ENCODE measurements at places on chromosomes 5 and 9. TPM values are rescaled to one million over a fixed set of nuclear protein-coding genes. Genes with fewer than 3 reads are reported as not detected.

CARTPT gene
- not detected for total RNA-seq

LRRC70 gene
- 0.63 TPM for total RNA-seq

ANGPTL2 gene
- 0.07 TPM for total RNA-seq

ACTBL2 gene
- total RNA-seq: not detected

CEMIP2 gene
- 64.7 TPM for total RNA-seq

CCL27 gene
- not detected for total RNA-seq

GRM6 gene
- not detected for total RNA-seq

HMMR gene
- total RNA-seq: 30.7 TPM

MARCHF3 gene
- total RNA-seq: 6.5 TPM

BSPRY gene
- total RNA-seq: 11.4 TPM

FBP1 gene
- not detected for total RNA-seq

TSLP gene
- total RNA-seq: 0.15 TPM

CTXN3 gene
- not detected for total RNA-seq

GBGT1 gene
- 14.3 TPM for total RNA-seq

VAV2 gene
- total RNA-seq: 3.1 TPM

TRAF1 gene
- 97.1 TPM for total RNA-seq

FTMT gene
- not detected for total RNA-seq

CYLC2 gene
- not detected for total RNA-seq

GLRA1 gene
- not detected for total RNA-seq

SLC6A19 gene
- not detected for total RNA-seq

FAM120A gene
- total RNA-seq: 143 TPM

TMCO6 gene
- 28.6 TPM for total RNA-seq

C9orf50 gene
- not detected for total RNA-seq

PCDHGA7 gene
- total RNA-seq: 0.24 TPM

SVEP1 gene
- total RNA-seq: not detected

PCDHA1 gene
- not detected for total RNA-seq

LCN1 gene
- not detected for total RNA-seq

TEX48 gene
- total RNA-seq: 1.1 TPM

TJP2 gene
- 25.9 TPM for total RNA-seq

ORM1 gene
- total RNA-seq: not detected

CERT1 gene
- total RNA-seq: 36.4 TPM

NRG2 gene
- 0.27 TPM for total RNA-seq

FGD3 gene
- 133 TPM for total RNA-seq

THBS4 gene
- total RNA-seq: 0.73 TPM

CHSY3 gene
- total RNA-seq: not detected

SMIM33 gene
- total RNA-seq: 0.54 TPM

MLANA gene
- not detected for total RNA-seq

TLX3 gene
- total RNA-seq: not detected

C7 gene
- total RNA-seq: not detected

EIF4EBP3 gene
- 10.3 TPM for total RNA-seq

ZFP37 gene
- total RNA-seq: 0.15 TPM

PPP3R2 gene
- total RNA-seq: not detected

GAS1 gene
- 0.20 TPM for total RNA-seq

SPINK7 gene
- not detected for total RNA-seq

DMGDH gene
- not detected for total RNA-seq

UBE2QL1 gene
- 0.39 TPM for total RNA-seq

DNAJC18 gene
- 19.1 TPM for total RNA-seq

All from T-helper 1 cell treated with Interleukin-12 subunit alpha and Interleukin-12 subunit beta and Interleukin-4 antibody, amounts not matched to agents 30 ng/mL and 1 ng/mL, for 36 hours (primary cell).